Panc1 (cell line): ENCODE measurements at places on chromosomes 3 and 15. TPM values are rescaled to one million over a fixed set of nuclear protein-coding genes. Genes with fewer than 3 reads are reported as not detected.

- DNase-seq = peak; percentile 60
Measured at GRCh38 chr15:81106560-81106959, 27.5 kb upstream of the CFAP161 start.

DNA sequence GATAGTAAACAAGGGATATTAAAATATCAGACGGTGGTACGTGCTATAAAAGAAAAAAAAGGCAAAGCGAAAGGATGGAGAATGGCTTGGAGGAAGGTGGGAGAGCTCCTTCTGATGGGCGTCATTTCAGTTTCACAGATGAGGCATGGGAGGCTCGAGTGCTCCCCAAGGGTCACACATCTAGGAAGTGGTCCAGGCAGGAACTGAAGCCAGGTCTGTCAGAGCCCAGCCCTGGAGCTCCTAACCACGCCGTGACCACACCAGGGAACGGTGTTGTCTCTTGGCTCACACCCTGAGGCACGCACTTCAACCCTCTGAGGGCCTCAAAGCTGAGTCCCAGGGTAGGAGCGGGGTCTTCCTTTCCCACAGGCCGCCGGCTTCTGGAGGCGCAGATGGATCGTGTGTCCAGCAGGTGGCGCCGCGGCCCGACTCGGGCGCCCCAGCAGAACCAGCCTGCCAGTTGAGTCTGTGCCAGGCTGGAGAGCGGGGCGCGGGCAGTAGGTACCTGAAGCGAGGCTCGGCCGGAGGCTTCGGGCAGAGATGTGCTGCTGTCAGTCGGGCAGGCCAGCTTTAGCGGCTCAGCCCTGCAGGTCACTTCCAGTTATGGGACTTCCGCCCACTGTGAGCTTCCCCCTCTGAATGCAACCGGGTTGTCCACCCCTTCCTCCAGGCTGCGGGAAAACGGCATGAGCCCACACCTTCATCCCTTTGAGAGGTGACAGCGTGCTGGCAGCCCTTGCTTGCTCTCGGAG lies 68.1 kb downstream of the SLC6A1 start:
- DNase-seq = no peak

DNA sequence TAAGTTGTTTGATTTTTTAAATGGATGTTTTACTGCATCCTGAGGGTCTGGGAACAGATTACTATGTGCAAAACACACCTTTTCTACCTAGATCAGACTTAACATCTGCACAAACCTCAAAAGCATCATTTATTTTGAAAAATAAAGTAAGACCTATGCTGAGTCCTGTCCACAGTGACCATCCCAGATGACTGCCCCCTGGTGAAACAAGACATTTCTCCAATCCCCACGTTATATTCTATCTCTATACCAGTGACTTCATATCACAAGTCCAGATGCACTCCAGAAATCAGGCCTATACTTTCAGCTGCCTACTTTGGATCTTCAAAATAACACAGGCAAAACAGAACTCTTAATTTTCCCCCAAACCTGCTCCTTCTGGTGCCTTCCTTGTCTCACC lies 143.2 kb downstream of the P2RY1 start:
- no peak for DNase-seq

GRCh38 chr3:103918336-103918735 lies 1448.4 kb upstream of the ALCAM start:
- no peak for DNase-seq

GRCh38 chr3:39108200-39108710 lies 775 bp downstream of the TTC21A start:
- DNase-seq = no peak

DNA sequence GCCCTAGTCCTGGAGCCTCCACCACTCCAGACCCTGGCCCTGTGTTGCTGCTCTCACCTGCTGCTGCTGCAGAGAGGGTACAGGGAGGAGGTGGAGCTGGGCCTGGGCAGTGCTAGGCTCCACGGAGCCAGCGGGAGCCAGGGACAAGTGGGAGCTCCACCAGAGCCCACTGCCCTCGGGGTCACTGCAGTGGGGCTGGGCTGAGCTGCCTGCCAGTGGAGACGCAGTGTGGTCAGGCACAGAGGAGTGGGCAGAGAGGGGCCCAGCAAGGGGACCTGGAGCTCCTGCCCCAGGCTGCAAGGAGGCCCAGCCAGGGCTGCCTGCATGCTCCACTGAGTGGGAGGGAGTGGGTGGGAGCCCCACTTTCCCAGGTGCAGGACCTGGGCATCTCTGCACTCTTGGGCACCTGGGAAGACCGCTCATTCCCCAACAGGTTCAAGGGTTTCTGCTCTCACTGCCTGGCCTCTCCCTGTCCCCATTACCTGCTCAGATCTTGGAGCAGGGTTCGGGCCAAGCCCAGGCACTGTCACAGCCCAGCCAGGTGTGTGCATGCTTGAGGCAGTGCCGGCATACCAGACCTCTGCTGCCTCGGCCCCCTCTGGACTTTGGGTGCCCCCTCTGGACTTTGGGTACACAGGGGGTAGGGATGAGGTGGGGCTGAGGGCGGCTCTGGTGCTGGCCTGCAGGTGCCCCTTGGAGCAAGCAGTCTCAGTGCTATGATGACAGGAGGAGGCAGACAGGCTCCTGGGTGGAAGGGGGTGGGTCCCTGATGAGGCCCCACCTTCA lies 308.0 kb downstream of the DOCK3 start:
- no peak for DNase-seq

- DNase-seq = no peak
Measured at GRCh38 chr3:152486364-152486763, 217.6 kb downstream of the MBNL1 start.

GRCh38 chr15:83462953-83463433 lies 15.9 kb downstream of the SH3GL3 start:
- DNase-seq = no peak

The ARGFX gene
- total RNA-seq = not detected

The SKOR1 gene
- total RNA-seq = 0.21 TPM

The HHLA2 gene
- total RNA-seq = not detected
